ENCODE measurements at places on chromosomes 7 and 10.

DNA sequence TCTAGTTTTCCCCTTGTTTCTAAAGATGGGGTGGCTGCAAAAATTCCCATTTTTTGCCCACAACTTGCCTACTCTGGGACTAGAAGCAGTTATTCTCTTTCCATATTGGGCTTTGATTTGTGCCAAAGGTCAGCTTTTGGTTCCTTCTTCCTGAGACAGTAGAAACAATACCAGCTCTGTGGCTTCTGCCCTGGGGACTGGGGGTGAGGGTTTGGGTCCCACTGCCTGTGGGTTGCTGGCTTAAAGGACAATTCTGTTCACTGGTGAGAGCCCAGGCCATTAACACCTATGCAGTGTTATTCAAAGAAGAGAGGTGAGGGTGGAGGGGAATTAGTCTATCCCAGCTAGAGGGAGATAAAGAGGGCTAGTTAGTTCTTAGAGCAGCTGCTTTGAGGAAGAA is 171.5 kb downstream of the CPEB3 start:
- DNase-seq, result no peak

DNA sequence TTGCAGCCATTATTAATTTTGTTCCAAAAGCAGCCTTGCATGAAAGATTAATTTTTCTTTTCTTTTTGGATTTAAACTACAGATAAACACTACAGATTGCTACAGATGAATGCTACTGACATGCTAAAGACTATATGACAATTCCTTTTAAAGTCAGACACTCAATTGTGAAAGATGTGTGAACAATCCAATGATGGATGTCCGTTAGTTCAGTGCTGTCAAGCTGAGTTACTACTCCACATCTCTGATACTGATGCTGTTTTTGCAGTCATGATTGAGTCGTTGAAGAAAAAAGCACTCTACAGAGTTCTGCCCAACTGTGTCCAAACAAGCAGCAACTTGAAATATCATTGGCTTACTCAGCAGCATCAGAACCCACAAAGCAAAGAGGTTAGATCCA is 146.8 kb downstream of the OTUD1 start:
- DNase-seq, result no peak

DNA sequence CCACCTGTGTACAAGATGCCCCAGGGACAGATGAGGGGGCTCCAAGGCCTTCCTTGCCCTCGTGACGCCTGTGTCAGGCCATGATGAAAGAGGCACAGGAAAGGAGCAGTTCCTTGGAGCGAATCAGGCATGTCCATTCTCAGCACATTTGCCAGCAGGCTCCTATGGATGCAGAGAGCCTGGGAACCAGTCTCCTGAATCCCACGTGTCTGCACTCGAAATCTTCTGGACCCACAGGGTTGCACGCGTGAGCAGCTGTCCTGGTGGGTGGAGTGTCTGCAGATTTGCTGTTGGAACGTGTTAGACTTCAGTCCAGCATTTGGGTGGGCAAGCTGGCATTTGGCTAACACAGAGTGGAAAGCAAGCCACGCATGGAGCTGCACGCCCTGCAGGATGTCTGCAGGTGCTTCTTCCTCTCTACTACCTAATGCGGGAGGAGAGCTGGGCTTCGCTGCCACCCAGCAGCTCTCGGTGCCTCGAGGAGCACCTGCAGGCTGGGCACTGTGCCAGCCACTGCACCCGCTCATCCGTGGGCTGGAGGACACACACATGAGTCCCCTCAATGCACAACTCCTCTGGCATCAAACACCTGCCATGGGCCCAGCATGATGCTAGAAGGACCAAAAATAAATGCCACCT is 140.7 kb downstream of the PAXIP1 start:
- DNase-seq, result no peak

- no peak for DNase-seq
Observed at GRCh38 chr7:49324707-49325106, 400.4 kb downstream of the CDC14C start.

GRCh38 chr7:149859369-149859768 is 14.4 kb upstream of the ATP6V0E2 start:
- no peak for DNase-seq

DNA sequence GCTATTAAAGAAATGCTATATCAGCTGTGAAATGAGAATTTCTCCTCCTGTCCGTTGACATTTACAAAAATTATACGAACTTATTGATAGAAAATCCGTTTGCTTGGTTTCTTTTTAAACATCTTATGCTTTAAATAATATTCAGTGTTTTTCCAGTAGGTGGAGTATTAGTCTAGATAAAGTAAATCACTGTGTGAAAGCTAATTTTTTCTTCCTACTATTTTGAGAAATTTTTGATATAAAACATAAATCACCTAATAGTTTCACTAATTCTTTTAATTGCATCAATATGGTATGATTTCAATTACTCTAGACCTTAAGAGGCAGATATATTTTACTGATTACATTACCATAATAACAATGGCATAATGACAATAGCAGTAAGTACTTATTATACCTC is 335.2 kb upstream of the C7orf33 start:
- no peak for DNase-seq

DNA sequence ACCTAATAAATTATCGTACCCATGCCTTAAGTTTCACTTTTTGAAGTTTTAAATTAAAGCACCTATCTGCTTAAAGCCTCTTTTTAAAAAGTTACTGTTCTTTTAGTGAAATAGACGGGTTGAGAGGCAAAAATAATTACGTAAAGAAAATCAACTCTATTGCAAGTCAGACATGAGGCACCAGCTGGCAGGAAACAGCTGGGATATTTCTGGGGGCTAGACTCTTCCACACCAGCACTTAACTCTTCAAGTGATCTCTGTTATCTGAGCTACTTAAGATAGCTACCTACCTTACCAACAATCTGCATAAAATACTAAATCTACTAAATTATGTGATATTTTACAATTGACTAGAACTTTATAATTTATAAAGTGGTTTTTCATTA is 35.8 kb downstream of the GBF1 start:
- no peak for DNase-seq

DNA sequence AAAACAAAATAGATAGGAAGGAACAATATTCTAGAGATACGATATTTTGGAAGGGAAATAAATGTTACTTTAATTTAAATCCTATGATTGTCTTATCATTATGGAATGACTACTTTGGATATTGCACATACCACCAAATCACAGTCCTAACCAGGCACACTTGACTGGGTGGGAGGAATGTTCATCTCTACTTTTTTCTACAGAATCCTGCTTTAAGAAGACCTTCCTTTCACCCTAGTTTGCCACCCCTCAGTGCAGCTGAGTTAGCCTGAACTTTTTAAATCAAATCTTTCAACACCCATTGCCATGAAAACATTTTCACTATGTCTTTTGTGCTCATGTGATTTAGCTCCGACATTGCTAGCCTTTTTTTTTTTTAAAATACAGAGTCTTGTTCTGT is 38.1 kb downstream of the RELN start:
- DNase-seq, result no peak

- no peak for DNase-seq
Observed at GRCh38 chr7:108459922-108460551, 3.8 kb upstream of the NRCAM start.

- no peak for DNase-seq
Observed at GRCh38 chr7:106012935-106013439, 49.9 kb downstream of the CDHR3 start.

GRCh38 chr10:35447693-35448407 is 111.5 kb downstream of the CCNY start:
- DNase-seq, result no peak

DNA sequence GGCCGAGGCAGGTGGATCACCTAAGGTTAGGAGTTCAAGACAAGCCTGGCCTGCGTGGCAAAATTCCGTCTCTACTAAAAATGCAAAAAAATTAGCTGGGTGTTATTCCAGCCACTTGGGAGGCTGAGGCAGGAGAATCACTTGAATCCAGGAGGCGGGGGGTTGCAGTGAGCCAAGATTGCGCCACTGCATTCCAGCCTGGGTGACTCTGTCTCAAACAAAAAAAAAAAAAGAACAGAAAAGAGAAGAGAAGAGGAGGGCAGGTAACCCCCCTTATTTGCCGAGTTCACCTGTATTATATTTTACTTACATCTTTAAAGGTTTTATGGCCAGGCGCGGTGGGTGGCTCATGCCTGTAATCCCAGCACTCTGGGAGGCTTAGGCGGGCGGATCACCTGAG is 91.7 kb downstream of the RNF216 start:
- no peak for DNase-seq

- no peak for DNase-seq
Observed at GRCh38 chr7:11328309-11328708, 354.6 kb downstream of the PHF14 start.

- DNase-seq, result no peak
Observed at GRCh38 chr7:106215868-106216516, 68.8 kb downstream of the NAMPT start.

DNA sequence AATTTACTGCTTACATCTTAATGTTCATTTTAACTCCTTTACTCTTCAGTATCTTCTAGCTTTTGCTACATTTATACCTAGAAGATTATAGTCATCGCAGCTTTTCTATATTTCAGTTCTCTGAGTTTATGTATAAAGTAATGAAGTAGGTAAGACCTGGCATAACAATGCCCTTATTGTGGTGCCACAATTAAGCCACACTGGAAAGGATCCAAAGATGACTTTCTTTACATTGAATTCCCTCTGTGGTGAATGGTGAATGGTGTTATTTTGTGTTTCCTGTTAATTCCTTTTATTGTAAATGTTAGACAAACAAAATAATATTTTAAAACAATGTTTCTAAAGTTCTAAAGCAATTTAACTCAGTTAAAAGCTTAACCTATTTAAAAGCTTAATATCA is 36.2 kb downstream of the SEMA3D start:
- no peak for DNase-seq

DNA sequence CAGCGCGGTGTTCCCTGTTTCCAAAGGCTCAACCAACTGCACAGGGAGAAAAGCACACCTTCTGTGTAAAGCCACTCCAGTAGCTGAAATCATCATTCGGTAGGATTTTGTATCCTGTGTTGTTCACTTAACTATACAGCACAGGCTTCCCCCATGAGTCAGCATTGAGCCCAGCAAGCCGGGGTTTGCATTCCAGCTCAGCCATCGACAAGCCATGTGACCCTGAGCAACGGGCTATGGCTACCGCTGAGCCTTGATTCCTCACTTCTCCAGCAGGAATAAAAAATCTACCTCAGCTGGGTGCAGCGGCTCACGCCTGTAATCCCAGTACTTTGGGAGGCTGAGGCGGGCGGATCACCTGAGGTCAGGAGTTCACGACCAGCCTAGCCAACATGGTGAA is 44.1 kb upstream of the ATP6V0A4 start:
- DNase-seq, result no peak

GRCh38 chr10:85993140-85993539 is 373.5 kb downstream of the GRID1 start:
- no peak for DNase-seq

GRCh38 chr10:15169555-15170401 is 1.3 kb upstream of the NMT2 start:
- peak; percentile 33 for DNase-seq

- no peak for DNase-seq
Observed at GRCh38 chr10:21479570-21480315, 45.7 kb downstream of the SKIDA1 start.

DNA sequence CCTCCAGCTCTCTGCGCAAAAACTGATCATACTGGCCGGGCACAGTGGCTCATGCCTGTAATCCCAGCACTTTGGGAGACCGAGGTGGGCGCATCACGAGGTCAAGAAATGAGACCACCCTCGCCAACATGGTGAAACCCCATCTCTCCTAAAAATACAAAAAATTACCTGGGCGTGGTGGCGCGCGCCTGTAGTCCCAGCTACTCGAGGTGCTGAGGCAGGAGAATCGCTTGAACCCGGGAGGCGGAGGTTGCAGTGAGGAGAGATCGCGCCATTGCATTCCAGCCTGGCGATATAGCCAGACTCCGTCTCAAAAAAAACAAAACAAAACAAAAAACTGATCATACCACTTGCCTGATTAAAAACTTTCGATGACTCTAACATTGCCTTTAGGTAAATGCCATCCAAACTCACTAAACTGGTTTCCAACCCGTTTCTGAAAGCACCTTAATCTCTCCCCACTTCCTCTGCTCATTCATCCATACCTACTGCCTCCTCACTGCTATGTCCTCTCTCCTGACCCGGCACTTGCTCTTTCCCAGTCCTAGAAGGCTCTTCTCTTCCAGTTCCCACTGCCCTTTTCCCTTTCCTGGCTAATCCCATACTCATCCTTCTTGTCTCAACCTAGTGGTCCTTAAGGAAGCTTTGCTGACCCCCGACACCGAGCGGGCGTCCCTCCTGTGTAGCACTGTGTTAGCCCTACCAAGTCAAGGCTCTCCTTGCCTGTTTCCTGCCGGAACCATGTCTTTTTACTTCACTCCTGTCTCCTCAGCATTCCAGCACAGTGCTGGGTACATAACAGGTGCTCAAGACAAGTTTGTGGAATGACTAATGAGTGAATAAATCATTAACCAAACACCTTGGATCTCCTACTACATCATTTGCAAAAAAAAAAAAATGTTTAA is 686 bp upstream of the MIOS start:
- no peak for DNase-seq

GRCh38 chr10:91104193-91105041 is 116.0 kb upstream of the PCGF5 start:
- no peak for DNase-seq

GRCh38 chr10:17348501-17349349 is 105.7 kb downstream of the ST8SIA6 start:
- no peak for DNase-seq

GRCh38 chr10:123550675-123551096 is 115.5 kb upstream of the GPR26 start:
- no peak for DNase-seq

GRCh38 chr7:28069807-28070206 is 110.8 kb downstream of the JAZF1 start:
- no peak for DNase-seq

DNA sequence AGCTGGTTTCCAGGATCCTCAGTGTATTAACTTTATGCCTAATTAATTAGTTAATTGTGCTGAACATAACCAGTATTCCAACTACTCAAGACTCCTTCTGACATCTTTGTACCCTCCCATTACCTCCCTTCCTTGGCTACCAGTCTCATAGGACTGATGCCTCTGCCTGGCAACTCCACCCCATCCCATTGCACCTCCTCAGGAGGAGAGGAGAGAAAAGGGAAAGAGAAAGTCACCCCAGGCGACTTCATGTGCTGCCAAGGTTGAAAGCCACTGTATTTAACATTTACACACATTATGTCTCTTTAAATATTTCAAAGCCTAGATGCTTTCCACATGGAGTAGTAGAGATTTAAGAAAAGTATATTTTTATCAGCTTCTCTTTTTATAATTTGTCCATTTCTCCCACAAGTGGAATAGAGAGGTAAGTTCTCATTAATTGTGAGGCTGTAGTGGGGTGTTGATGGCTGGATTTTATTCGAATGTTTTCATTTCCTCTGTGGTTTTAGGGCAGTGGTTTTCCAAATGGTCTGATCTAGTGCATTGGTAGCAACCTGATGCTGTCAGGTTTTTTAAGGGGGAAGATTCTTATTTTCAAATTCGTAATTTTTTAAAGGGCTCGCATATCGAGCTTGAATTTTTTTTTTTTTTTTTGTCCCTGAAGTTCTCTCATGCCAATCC is 148.0 kb downstream of the BICC1 start:
- no peak for DNase-seq

GRCh38 chr7:82441669-82442478 is 1.7 kb downstream of the CACNA2D1 start:
- no peak for DNase-seq

All from stimulated activated CD8-positive, alpha-beta memory T cell treated with anti-CD3 and anti-CD28 coated beads, Interleukin-4, amount 100 ng/mL, for 1 hour (primary cell).